ENCODE measurements at places on chromosomes 12 and 14. TPM values are rescaled to one million over a fixed set of nuclear protein-coding genes. Genes with fewer than 3 reads are reported as not detected.

FITM1 gene
- 14.6 TPM for total RNA-seq

RERGL gene
- 0.43 TPM for total RNA-seq

NPFF gene
- total RNA-seq = not detected

NAV3 gene
- 1.5 TPM for total RNA-seq

NFE2 gene
- 0.46 TPM for total RNA-seq

KRT73 gene
- total RNA-seq = not detected

PTPN6 gene
- 25.1 TPM for total RNA-seq

KCNMB4 gene
- 1.3 TPM for total RNA-seq

LALBA gene
- not detected for total RNA-seq

HOXC13 gene
- not detected for total RNA-seq

OVCH1 gene
- not detected for total RNA-seq

TOX4 gene
- total RNA-seq = 37.0 TPM

DNA sequence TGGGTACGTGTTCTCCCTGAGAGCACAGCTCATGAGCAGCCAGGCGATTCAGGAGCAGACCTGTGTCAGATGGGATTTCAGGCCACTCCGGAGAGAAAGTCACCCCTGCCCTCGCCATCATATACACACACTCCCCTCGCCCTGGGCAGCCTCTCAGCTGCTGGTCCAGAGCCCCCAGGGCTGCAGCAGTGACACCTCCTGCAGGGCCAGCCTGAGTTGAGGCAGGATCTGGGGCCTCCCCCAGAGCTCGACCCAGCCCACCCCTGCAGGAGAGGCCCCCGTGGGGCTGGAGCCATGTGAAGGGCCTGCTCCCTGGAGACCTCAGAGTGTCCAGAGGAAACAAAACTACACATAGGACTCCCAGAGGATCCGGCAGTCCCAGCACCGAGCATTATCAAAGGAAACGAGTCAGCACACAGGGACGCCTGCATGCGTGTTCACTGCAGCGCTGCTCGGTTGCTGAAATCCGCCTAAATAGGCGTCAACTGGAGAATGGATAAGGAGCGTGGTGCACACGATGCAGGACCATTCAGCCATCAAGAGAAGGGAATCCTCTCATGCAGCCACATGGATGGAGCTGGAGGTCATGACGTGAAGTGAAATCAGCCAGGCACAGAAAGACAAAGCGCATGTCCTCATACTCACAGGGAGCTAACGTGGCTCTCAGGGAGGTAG is 104.0 kb downstream of the TNFAIP2 start:
- H3K36me3 ChIP-seq = no peaks in the 10 kb centered on the region
- no peak overlapping the region for H3K4me3 ChIP-seq
- no peak overlapping the region for H3K27ac ChIP-seq
- no peaks in the 10 kb centered on the region for H3K27me3 ChIP-seq
- H3K4me1 ChIP-seq = no peaks in the 10 kb centered on the region
- DNase-seq = no peak

- DNase-seq = no peak
- H3K36me3 ChIP-seq = no peaks in the 10 kb centered on the region
- no peak overlapping the region for H3K27ac ChIP-seq
- no peaks in the 10 kb centered on the region for H3K4me1 ChIP-seq
- H3K27me3 ChIP-seq = no peaks in the 10 kb centered on the region
Measured at GRCh38 chr12:117742721-117743120, 226.1 kb downstream of the KSR2 start.

GRCh38 chr12:117143008-117143532 is 43.9 kb upstream of the TESC start:
- DNase-seq = peak; percentile 75
- H3K27ac ChIP-seq = peak overlapping the region; percentile 52
- H3K36me3 ChIP-seq = no peaks in the 10 kb centered on the region
- no peaks in the 10 kb centered on the region for H3K27me3 ChIP-seq
- H3K4me3 ChIP-seq = no peak overlapping the region

- H3K27me3 ChIP-seq = no peaks in the 10 kb centered on the region
- H3K27ac ChIP-seq = no peak overlapping the region
- H3K4me1 ChIP-seq = peaks cover 11% of the 10 kb centered on the region
Measured at GRCh38 chr12:32605326-32606095, 73.6 kb upstream of the DNM1L start.

GRCh38 chr14:34718750-34719304 is 4.4 kb upstream of the CFL2 start:
- H3K36me3 ChIP-seq = no peaks in the 10 kb centered on the region
- peaks cover 9% of the 10 kb centered on the region for H3K4me1 ChIP-seq

DNA sequence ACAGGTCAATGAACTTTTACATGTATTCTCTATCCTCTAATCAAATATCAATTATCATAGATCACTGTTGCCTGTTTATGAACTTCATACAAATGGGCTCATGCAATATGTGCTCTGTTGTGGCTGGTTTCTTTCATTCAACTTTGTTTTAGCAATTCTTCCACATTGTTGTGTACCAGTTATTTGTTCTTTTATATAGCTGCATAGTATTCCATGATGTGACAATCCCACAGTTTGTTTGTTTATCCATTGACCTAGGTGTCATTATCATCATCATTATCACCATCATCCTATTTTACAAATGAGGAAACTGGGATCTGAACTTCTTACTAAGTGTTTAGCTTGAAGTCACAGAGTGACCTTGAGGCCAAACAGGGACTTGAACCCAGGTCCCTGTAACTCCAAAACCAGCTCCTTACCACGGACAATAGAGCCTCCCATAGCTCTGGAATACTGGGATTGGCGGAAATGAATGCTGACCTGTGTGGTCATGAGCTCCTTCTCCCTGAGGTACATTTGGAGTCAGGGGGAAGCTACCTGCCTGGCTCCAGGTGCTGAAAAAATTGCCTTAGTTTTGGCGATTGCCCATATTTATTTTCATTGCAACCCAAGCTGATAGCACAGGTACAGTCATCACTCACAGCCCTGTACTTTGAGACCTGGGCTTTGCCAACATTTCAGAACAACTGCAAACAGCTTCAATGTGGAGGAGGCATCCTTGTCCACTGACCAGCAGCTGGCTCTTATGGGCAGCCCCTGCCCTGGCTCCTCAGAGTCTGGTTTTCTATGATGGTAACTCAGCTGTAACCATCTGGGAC is 9.2 kb downstream of the ZFP36L1 start:
- peaks cover 16% of the 10 kb centered on the region for H3K36me3 ChIP-seq
- peak; percentile 59 for DNase-seq
- H3K4me3 ChIP-seq = peak overlapping the region; percentile 20
- H3K27me3 ChIP-seq = no peaks in the 10 kb centered on the region
- no peaks in the 10 kb centered on the region for H3K4me1 ChIP-seq
- peak overlapping the region; percentile 97 for H3K27ac ChIP-seq

- H3K27ac ChIP-seq = no peak overlapping the region
- H3K27me3 ChIP-seq = no peaks in the 10 kb centered on the region
- no peak for DNase-seq
- no peaks in the 10 kb centered on the region for H3K36me3 ChIP-seq
- no peak overlapping the region for H3K4me3 ChIP-seq
Measured at GRCh38 chr12:7302266-7302986, 1.4 kb upstream of the ACSM4 start.

DNA sequence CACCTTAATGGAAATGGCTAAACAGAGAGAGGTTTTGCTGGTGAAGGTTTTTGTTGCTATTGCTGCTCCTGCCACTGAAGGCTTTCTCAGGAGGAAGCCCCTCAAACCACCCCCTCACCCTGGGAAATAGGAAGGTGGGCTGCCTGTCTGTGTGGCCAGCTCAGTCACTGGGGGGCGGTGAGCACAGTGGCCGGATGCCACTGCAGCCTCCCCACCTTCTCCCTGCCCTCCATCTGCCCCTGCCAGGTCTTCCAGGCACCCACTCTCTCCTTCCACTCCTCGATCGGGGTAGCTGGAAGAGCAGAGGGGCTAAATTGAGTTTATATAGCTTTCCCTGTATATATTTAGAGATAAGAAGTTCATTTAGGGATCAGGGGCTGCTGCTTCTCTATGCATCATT is 80.8 kb downstream of the PAPOLA start:
- no peaks in the 10 kb centered on the region for H3K36me3 ChIP-seq
- no peak overlapping the region for H3K4me3 ChIP-seq
- H3K27me3 ChIP-seq = no peaks in the 10 kb centered on the region
- no peak for DNase-seq
- H3K27ac ChIP-seq = no peak overlapping the region

- H3K27me3 ChIP-seq = no peaks in the 10 kb centered on the region
- H3K27ac ChIP-seq = no peak overlapping the region
- no peaks in the 10 kb centered on the region for H3K4me1 ChIP-seq
- H3K36me3 ChIP-seq = peaks cover 4% of the 10 kb centered on the region
- no peak for DNase-seq
- no peak overlapping the region for H3K4me3 ChIP-seq
Measured at GRCh38 chr14:104702106-104702505, 12.7 kb downstream of the INF2 start.

DNA sequence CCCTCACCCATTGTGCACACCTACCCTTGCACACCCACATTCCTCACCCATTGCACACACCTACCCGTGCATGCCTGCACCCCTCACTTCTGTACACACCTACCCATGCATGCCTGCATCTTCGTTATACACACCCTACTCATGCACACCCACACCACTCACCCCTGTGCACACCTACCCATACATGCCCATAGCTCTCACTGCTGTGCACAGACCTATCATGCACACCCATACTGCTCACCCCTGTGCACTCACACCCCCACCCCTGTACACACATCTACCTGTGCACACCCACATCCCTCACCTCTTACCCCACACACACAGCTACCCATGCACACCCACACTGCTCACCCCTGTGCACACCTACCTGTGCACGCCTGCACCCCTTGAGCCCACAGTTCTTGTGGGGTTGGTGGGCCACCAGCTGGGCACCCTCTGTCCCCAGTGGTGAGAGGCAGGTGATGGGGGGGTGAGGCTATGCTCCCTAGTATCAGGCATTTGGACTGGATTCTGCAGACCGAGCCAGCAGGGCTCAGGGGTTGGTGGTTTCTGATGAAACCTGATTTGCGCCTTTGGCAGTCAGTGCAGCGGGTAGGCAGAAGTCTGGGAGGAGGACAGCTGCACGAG is 15.6 kb downstream of the CEP170B start:
- no peaks in the 10 kb centered on the region for H3K4me1 ChIP-seq
- no peak for DNase-seq
- H3K4me3 ChIP-seq = no peak overlapping the region
- H3K27me3 ChIP-seq = no peaks in the 10 kb centered on the region
- H3K27ac ChIP-seq = no peak overlapping the region
- no peaks in the 10 kb centered on the region for H3K36me3 ChIP-seq

GRCh38 chr14:42965512-42965911 is 1358.8 kb downstream of the LRFN5 start:
- no peaks in the 10 kb centered on the region for H3K4me1 ChIP-seq
- no peak for DNase-seq
- no peak overlapping the region for H3K27ac ChIP-seq
- H3K4me3 ChIP-seq = no peak overlapping the region

GRCh38 chr14:54593860-54594259 is 26.9 kb downstream of the SAMD4A start:
- H3K4me1 ChIP-seq = no peaks in the 10 kb centered on the region
- H3K27me3 ChIP-seq = no peaks in the 10 kb centered on the region
- no peak for DNase-seq
- H3K4me3 ChIP-seq = no peak overlapping the region
- no peak overlapping the region for H3K27ac ChIP-seq

- H3K36me3 ChIP-seq = no peaks in the 10 kb centered on the region
- H3K27me3 ChIP-seq = peaks cover 14% of the 10 kb centered on the region
- no peaks in the 10 kb centered on the region for H3K4me1 ChIP-seq
- peak overlapping the region; percentile 50 for H3K27ac ChIP-seq
- peak overlapping the region; percentile 25 for H3K4me3 ChIP-seq
- DNase-seq = no peak
Measured at GRCh38 chr12:57477710-57478681, 1.7 kb downstream of the ARHGAP9 start.

- peak overlapping the region; percentile 26 for H3K27ac ChIP-seq
- H3K4me1 ChIP-seq = no peaks in the 10 kb centered on the region
- H3K4me3 ChIP-seq = no peak overlapping the region
- no peak for DNase-seq
- no peaks in the 10 kb centered on the region for H3K36me3 ChIP-seq
Measured at GRCh38 chr12:124441443-124442194, 125.8 kb downstream of the NCOR2 start.

DNA sequence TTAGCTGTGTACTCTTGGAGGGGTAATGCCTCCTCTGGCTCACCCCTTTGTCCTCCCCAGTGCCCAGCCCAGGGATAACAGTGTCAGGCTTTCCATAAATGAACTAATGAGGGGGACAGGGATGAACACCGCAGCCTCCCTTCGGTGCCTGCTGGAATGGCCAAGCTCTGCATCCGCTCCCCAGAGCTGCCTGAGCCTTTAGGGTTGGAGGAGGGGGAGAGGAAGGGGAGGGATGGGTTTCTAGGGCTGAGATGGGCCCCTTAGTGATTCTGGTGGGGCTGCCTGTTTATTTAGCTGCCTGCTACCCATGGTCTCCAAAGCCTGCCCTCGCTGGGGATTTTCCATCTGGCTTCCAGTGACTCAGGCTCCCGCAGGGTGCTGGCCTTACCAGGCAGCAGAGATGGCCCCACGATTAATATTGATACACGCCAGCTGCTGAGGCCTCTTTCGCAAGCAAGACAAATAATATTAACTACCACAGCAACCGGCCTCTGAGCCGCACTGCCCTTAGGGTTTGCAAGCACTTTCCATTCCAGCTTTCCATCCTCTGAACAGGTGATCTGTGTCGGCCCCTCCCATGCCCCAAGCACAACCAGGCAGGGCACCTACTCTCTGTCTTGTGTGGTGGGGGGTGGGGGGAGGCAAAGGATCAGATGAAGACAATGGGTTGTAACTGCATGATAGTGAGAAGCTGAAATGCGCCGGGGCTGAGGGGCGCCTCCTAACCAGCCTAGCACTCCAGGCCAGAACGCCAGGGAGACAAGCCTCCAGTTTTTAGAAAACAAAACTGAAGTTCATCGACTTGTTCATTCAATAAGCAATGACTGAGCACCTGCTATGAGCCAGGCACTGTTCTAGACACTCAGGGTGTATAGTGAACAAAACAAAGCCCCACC is 56.7 kb downstream of the C14orf132 start:
- peak; percentile 86 for DNase-seq
- H3K4me1 ChIP-seq = no peaks in the 10 kb centered on the region
- peak overlapping the region; percentile 75 for H3K27ac ChIP-seq
- H3K36me3 ChIP-seq = no peaks in the 10 kb centered on the region

GRCh38 chr14:31567655-31568054 is 6.5 kb downstream of the NUBPL start:
- no peaks in the 10 kb centered on the region for H3K36me3 ChIP-seq
- no peaks in the 10 kb centered on the region for H3K4me1 ChIP-seq
- H3K27ac ChIP-seq = no peak overlapping the region
- no peaks in the 10 kb centered on the region for H3K27me3 ChIP-seq
- H3K4me3 ChIP-seq = no peak overlapping the region

DNA sequence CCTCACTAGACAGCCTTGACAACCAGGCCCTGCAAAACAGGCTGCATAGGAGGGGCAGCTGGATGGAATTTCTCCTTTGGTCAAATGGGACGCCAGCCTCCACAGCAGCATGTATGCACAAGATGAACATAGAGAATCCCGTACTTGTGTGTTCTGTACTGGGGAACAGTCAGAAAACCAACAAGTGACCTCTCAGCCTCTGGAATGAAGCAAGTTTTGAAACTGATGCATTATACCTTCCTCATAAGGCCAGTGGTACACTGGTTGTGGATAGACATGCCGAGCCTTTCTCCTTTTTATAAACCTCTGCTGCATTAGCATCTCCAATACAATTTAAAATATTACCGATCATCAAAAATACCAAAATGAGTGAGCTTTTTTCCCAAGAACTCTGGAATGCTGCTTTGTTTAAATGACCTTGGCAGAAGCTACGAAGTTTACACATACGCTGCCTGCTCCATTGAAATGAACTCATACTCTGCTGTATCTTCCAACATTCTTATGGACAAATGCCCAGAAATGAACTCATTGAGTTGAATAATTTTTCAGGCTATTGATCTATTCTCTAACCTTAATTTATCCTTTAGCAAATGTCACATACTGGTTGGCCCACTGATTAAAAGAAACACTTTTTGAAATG is 47.6 kb upstream of the FERMT2 start:
- H3K27me3 ChIP-seq = no peaks in the 10 kb centered on the region
- no peaks in the 10 kb centered on the region for H3K4me1 ChIP-seq
- H3K27ac ChIP-seq = no peak overlapping the region
- H3K36me3 ChIP-seq = no peaks in the 10 kb centered on the region
- H3K4me3 ChIP-seq = no peak overlapping the region
